Stimulated activated CD8-positive, alpha-beta memory T cell treated with anti-CD3 and anti-CD28 coated beads, Interleukin-7, amount 100 ng/mL, for 1 hour (primary cell): ENCODE measurements at places on chromosomes 7 and 10.

DNA sequence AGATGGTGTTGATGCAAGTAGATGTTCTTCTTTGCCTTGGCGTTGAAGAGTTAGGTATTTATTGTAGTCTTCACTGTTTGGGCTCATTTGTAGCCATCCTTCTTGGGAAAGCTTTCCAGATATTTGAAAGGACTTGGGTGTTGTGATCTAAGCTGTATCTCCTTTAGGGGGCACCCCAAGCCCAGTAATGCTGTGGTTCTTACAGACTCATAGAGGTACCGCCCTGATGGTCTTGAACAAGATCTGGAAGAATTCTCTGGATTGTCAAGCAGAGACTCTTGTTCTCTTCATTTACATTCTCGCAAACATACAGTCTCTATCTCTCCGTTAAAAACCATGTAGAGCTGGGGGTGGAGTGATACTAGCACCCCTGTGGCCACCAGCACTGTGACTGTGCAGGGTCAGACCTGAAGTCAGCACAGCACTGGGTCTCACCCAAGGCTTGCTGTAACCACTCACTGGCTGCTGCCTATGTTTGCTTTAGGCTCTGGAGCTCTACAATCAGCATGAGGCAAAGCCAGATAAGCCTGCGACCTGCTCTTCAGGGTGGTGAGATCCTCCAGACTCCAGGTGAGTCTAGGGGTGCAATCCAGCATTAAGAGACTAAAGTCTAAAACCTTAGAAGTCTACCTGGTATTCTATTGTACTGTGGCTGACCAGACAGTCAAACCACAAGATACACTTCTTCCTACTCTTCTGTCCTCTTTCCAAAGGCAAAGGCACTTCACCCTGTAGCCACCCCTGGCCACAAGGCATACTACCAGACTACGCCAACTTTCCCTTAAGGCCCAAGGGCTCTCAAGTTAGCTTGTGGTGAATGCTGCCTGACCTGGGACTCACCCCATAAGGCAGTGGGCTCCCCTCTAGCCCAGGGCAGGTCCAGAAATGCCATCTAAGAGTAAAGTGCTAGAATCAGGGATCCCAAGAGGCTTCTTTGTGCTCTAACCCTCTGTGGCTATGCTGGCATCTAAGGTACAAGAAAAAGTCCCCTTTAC lies 209.7 kb upstream of the TMEM196 start:
- DNase-seq = no peak

DNA sequence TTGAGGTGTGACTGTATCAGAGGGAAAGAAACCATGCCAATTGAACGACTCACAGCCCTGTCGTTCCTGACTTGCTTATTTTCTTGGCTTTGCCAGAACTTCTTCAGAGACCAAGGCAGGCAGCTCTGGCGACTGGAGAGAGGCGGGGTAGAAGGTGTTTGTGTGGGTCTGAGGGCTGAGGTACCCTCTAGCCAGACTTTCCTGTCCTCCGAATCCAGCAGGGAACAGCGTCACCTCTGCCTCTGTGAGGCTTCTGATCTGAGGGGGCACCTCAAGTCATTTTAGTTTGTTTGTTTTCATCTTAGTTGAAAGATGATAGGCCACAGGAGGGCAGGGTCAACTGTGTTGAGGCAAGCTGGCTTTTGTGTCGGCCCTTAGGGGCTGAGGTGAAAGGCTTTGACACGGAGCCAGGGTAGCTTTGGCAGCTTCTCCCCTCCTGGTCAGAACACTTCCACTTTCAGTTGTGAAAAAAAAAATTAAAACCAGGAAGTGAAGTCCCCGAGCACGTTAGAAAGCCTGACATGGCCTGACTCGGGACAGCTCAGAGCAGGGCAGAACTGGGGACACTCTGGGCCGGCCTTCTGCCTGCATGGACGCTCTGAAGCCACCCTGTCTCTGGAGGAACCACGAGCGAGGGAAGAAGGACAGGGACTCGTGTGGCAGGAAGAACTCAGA lies 1.9 kb downstream of the ACSL5 start:
- no peak for DNase-seq

DNA sequence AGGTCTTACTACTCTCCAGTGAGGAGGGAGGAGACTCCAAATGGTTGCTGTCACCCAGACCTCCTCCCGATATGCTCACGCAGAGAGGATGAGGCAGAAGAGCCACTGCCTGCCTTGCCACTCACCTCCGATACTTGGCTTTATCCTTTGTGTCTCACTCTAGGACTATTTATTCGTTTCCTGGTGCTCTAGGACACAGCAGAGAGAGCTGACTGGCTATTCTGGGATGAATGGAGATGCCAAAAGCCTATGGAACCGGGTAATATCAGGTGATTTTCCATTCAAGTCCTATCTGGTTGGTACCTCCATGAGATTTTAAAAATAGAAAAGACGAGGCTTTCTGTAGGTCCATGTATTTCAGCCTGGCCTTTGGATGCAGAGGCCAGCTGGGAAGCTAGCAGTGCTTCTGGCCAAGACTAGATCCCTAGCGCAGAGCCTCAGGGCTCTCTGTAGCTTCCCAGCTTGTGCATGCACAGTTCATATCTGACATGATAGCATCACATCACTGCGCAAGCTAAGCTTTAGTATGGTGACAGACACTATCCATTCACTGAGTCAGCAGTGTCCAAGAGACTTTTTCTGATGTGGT lies 239.0 kb upstream of the ANKRD30A start:
- DNase-seq = no peak

DNA sequence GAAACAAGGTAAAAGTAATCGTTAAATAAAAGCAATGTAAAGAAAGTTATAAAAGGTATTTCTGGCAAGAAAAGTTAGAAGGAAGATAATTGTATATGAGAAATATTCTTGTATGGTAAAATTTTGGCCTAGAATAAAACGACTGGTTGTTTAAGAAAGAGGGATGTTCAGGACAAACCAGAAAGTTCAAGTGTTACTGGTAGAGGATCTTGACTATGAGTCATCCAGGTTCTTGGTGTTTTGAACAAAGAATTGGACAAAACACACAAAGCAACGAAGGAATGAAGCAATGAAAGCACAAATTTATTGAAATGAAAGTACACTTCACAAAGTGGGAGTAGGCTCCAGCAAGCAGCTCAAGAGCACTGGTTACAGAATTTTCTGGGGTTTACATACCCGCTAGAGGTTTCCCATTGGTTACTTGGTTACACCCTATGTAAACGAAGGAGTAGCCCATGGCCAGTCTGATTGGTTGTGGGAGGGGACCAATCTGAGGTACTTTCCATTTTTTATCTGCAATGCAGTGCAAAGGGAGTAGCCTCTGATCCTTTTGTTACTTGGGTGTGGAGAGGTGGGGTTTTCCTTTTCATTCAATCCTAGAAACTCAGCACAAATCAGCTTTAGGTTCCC lies 22.4 kb upstream of the GARS1 start:
- no peak for DNase-seq

DNA sequence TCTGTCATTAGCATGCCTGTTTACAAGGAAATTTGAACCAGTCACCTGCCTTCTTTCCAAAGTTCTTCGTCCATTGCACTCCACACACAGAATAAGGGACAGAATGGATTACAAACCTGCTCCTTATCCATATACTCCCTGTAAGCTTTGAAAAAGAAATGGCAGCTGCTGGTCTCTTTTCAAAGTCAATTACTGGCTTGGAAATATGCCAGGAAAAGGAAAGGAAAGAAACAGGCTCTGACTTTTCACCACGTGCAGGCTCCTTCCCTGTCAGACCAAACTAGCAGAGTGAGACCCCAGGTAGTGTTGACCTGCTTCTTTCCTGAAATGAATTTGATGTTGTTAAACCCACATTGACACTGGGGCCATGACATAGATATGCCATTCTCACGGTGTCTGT lies 84.5 kb downstream of the LHFPL3 start:
- no peak for DNase-seq

GRCh38 chr7:95454438-95455045 lies 19.7 kb upstream of the PON2 start:
- no peak for DNase-seq

DNA sequence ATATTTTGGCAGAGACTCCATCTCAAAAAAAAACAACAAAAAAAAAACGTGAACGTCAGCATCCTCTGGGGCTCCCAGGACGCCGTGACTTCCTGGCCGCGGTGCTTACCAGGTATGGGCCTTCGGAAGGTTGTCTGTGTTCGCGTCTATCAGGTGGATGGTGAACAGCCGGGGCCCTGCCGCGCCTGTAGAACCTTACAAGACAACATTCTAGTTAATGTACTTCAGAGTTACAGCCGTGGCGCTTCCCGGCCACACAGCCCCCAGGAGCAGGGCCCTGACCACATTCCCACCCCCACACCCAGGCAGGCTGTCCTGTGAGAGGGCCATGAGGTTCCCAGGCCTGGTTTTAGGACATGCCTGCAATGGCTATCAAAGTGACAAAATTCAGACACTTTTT lies 111.0 kb downstream of the SMURF1 start:
- DNase-seq = no peak
